Activated T-cell treated with anti-CD3 and anti-CD28 coated beads, Interleukin-2, amount 50 U/mL, for 48 hours (primary cell): ENCODE measurements at places on chromosomes 1 and 21.

DNA sequence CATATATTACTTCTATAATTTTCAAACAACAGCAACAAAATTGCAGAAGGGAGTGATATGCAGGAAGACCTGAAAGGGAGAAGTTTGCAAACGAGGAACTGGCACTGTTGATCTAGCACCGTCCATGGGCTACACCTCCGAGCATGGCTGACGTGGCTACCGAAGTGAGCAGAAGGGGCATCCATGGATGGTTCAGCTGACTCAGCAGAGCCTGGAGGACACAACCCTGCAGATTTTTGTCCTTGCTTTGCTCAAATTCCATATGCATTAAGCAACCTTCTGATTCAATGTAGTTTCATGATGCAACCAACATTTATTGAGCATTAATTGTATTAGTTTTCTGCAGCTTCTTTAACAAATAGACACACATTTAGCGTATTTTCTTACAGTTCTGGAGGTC, 191.2 kb downstream of the C1orf94 start:
- no peak for DNase-seq

GRCh38 chr1:185559684-185560331, 174.4 kb upstream of the HMCN1 start:
- peak; percentile 71 for DNase-seq

DNA sequence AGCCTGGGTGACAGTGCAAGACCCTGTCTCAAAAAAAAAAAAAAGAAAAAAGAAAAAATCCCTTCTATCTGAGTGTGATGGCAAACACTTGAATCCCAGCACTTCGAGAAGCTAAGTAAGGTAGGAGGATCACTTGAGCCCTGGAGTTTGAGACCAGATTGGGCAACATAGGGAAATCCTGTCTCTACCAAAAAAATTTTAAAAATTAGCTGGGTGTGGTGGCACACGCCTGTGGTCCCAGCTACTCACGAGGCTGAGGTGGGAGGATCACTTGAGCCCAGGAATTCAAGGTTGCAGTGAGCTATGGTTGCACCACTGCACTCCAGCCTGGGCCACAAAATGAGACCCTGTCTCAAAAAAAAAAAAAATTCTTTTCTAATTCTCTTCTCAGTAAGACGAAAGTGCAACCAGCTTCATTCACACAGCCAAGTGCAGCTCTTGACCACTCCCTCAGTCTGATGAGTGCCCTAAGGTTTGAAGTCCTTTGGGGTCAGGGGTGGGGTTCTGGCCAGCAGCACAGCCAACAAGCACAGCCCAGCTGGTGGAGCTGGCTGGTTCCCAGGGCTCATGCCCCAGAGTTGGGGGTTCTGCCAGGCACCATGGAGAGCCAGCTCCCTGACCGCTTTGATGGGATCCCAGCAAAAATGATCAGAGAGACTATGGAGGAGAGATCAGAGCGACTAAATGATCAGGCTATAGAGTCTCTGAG, 8.0 kb downstream of the SLC2A5 start:
- no peak for DNase-seq

- no peak for DNase-seq
Measured at GRCh38 chr1:162977944-162978568, 91.1 kb upstream of the RGS4 start.

- DNase-seq: no peak
Measured at GRCh38 chr1:89262643-89263042, 10.0 kb downstream of the GBP5 start.

DNA sequence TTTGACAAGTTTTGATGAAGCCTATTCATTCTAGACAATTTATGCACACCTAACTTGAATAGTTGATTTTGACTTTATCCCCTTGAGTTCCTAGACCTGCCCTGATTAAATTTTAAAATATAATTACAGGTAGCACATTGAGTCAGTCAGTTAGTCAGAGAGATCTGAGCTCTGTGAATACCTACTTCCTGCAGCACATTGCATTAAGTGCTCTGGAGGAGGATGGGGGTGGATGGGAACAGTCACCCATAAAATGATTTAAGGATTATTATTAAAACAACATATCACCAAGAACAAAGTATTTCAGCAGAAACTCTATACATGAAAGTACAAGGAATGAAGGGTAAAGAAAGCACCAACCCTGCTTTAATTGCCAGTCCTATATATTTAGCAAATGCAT, 11.8 kb upstream of the RPF1 start:
- DNase-seq: no peak

GRCh38 chr1:6148497-6149241, 31.5 kb downstream of the CHD5 start:
- DNase-seq: peak; percentile 81

DNA sequence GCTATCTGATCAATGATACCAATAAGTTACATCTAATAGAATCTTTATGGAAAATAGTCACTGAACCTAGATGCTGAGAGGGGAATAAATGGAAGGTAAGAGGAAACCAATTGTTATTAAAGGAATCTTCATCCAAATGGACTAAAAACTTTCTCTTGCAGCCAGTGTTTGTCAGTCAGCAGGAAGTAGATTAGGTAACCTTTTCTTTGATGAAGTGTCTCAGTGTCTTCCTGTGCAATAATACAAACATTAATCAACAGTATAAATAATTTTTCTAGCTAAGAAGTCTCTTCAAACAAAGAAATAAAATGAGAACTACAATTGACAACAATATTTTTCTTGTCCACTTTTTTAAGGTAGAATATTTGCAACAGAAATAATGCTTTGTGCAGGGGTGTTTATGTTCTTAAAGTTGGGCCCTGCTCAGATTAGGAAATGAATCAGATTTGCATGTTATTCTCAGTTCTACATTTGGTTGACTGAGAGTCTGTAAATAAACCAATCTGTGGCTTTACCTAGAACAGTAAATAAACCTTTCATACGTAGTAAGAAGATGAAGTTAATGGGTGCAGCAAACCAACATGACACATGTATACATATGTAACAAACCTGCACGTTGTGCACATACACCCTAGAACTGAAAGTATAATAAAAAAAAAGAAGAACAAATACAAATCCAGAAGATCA, 391.4 kb downstream of the MRPL39 start:
- no peak for DNase-seq

- DNase-seq: no peak
Measured at GRCh38 chr1:153960206-153960605, 1.8 kb upstream of the CRTC2 start.

DNA sequence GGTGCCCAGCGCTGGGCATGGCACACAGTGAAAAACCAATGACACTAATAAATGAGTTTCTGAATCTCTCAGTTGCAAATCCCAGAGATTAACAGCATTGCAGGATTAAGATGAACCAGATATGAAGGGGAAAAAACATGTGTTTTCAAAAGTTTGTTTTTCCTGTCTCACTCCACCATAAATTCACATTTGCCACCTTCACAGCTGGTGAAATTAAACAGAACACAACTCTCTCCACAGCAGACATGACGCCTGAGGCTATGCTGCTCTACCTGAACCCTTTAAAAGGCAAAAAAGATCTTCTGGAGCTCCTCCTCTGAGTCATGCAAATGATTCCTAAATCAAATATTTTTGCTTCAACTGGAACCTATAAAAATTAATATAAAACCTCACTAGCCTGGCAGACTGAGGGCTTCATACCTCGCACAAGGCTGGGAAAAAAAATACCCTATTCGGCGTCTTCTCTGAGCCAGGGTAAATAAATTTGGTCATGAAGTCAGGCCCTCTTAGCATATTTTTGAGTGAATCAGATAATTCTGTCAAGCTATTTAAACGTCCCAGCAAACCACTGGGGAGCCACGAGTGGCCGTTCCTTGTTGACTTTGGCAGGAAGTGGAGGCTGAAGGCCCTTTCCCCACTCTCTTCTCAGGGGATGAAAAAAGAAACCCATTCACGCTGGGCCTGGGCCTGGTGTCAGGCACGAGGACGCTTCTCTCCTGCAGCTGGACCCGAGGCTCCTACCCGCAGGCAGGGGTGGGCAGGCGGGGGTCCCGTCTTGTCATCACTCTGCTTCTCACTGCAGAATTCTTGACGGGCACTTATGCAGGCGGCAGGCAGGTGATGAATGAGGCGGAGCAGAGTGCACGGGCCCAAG, 53.0 kb downstream of the DMRTB1 start:
- no peak for DNase-seq

DNA sequence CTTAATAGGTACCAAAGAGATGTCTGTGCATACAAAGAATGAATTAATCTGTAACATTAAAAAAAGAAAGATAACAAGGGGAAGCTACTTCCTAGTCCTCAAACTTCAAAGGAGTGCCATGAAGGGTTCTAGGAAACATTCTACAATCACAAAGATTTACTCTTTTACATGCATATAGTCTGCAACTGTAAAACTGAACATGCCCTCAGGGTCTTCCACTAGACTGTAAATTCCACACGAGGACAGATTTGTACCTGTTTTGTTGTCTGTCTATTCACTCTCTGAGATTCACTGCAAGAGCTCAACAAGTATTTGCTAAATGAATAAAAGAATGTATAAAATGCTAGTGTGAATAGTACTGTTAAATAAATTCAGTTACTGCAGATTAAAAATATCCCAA, 4.4 kb downstream of the JAK1 start:
- DNase-seq: no peak

DNA sequence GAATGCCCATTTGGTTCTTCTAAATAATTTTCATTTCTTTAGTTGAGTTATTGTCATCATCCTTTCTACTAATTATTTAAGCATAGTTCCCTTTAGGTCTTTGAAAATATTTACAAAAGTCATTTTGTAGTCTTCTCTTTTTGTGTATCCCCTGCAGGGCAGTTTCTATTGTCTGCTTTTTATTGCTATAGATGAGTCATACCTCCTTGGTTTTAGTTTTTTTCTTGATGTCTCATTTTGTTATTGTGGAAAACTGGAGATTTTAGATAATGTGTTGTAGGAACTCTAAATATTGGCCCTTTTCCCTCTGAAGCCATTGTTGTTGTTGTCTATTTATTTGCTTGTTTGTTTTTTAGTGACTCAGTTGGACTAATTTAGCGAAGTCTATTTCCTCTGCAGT, 387.9 kb downstream of the NUF2 start:
- no peak for DNase-seq

GRCh38 chr1:2612591-2613365, 20.0 kb downstream of the MMEL1 start:
- DNase-seq: no peak

- DNase-seq: no peak
Measured at GRCh38 chr1:35777109-35777508, 7.3 kb upstream of the CLSPN start.

- peak; percentile 24 for DNase-seq
Measured at GRCh38 chr1:45346473-45346872, 6.2 kb upstream of the MUTYH start.

GRCh38 chr1:99969260-99969728, 502 bp upstream of the SLC35A3 start:
- no peak for DNase-seq

DNA sequence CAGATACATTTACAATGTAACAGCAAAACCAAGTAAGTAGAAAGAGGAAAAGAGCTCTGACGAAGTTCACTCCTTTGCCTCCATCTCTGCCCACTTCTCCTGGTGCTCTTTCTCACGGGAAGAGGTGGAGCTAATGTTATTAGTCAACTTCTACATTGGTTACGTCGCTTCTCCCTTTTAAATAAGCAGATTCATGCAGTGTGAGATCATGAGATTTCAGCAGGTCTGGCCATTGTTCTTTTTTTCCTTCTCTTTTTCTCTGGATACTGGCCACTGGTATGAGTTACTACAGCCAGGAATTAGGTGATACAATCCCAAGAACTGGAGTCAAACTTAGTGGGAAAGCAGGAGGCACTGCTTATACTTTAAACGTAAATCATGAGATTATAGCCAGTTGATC, 207.1 kb downstream of the AKT3 start:
- no peak for DNase-seq

DNA sequence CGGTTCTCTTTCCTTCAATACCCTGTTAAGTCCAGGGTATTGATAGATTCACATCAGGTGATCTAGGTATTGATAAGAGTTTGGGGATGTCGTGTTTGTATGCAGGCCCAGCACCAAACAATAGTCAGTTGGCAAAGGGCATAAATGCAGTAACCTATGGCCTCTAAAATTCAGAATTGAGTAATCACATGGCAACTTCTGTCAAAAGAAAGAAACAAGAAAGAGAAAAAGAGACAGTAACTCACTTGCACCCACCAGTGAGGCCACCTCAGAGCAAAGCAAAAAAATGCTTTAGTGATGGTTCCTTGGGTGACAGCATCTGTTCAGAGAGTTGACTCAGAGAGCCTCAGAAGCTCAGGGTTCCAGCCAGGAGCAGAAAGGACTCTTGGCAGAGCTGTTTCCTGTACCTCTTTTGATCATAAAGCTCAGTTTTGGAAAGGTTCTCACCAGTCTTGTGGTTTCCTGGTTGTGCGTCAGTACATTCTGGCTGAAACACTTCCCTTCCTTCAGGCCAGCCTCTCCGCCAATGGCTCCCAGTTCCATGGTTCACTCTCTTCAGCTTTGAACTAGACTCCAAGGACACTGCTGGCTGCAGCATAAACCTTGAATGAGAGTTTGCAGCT, 70.1 kb upstream of the GORAB start:
- no peak for DNase-seq

DNA sequence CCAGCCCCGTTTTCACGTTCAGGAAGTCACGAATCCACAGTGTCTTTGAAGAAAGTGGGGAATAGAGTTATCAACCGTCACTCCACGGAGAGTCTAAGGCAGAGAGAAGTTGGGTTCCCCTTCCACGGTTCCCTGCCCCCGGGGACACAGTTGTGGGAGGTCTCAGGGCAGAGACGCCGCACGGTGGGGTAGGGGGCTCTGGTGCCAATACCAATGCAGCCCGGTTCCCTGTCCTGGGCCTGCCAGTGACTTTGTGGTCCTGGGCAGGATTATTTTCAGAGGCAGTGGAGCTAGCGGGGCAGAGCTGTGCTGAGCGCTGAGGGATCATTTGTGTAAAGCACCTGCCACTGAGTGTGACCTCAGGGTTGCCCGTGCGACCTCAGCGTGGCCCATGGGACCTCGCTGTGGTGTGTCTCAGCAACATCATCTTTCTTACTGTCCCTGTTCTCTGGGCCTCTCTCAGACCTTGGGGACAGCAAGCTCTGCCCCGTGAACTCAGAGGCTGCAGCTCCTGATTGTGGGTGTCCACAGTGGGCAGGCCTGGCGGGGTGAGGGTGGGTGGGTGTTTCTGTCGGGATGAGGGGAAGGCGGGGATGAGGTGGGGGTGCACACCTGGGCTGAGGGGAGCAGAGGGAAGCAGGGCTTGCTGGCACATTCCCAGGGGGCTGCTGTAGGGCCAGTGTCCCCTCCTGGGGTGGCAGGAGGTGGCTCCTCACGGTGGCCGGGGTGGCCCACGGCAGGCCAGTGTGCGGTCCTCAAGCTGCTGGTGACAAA, 65.2 kb downstream of the AGPAT3 start:
- DNase-seq: no peak

DNA sequence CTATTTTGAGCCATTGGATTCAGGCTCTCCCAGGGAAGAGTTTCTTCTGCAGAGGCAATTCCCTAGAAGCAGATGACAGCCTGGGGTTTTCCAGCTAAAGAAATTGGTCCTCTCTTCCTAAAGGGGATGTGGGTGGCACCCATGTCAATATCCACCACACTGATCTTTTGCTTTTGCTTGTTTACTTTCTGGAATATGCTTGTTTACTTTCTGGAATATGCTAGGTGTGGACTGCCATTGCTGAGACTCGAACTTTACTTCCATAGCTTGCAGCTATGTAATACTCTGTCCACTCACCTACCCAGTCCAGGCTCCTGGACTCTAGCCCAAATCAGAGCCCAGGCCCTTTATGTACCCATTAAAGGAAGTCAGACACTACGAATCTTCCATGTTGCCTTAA, 92.1 kb upstream of the SMYD2 start:
- DNase-seq: no peak

- DNase-seq: no peak
Measured at GRCh38 chr21:46555678-46556077, 49.2 kb downstream of the S100B start.
